ENCODE measurements at places on chromosomes 1 and 21.

DNA sequence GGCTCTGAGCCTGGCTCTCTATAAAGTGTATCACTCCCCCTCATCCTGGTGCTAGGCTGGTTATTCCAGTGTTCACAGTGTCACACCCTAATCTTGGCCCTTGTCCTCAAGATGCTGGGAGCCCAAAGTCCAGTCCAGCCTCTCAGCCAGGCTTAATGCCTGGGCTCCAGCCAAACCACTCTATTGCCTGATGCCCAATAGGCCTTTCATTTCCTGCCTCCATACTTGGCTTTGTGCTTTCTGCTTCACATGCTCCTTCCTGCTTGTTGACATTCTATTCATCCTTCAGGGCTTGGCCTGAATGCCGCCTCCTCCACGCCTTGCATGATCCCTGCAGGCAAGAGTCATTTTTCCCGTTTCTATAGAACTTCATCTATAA lies 1.7 kb downstream of the KLHDC8A start:
- H3K27ac ChIP-seq: no peak overlapping the region
- DNase-seq: peak; percentile 73

- no peak overlapping the region for H3K27ac ChIP-seq
- peaks cover 5% of the 10 kb centered on the region for H3K27me3 ChIP-seq
- DNase-seq: no peak
- no peaks in the 10 kb centered on the region for H3K36me3 ChIP-seq
These were observed 806 bp upstream of the AADACL4 start for GRCh38 chr1:12643079-12643478.

- DNase-seq: no peak
- H3K27ac ChIP-seq: no peak overlapping the region
- H3K36me3 ChIP-seq: no peaks in the 10 kb centered on the region
- H3K4me1 ChIP-seq: no peaks in the 10 kb centered on the region
- H3K27me3 ChIP-seq: no peaks in the 10 kb centered on the region
These were observed 41.2 kb downstream of the SPAG17 start for GRCh38 chr1:118143831-118144230.

DNA sequence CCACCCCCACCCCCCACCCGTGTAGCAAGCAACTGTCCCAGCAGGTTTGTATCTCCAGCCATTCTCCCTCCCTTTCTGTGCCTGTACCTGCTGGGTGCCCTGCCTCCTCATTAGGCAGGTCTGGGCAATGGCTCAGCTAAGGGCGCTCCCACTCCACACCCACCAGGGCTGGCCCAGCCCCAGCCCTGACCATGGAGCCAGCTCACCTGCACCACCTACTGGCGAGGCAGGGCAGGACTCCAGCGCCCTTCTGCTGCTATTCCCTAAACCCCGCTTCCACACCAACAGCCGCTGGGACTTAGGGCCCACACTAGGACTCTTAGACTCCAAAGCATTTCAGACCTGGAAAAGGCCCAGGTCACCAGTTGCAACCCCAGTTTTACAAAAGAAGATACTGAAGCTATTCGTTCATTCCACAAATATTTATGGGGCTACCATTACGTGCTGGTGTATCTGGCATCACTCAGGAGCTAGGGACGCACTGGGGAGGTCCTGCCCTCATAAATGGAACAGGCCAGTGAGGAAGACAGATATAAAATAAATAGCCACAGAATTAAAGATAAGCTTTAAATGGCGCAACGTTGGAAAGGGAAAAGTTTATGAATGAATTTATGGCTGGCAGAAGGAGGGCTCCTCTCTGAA lies 24.0 kb downstream of the PGLYRP3 start:
- no peak overlapping the region for H3K4me3 ChIP-seq
- peak; percentile 2 for DNase-seq
- no peaks in the 10 kb centered on the region for H3K36me3 ChIP-seq
- H3K4me1 ChIP-seq: peaks cover 9% of the 10 kb centered on the region

GRCh38 chr1:49166031-49166430 lies 389.3 kb upstream of the BEND5 start:
- H3K4me3 ChIP-seq: no peak overlapping the region
- H3K4me1 ChIP-seq: no peaks in the 10 kb centered on the region

DNA sequence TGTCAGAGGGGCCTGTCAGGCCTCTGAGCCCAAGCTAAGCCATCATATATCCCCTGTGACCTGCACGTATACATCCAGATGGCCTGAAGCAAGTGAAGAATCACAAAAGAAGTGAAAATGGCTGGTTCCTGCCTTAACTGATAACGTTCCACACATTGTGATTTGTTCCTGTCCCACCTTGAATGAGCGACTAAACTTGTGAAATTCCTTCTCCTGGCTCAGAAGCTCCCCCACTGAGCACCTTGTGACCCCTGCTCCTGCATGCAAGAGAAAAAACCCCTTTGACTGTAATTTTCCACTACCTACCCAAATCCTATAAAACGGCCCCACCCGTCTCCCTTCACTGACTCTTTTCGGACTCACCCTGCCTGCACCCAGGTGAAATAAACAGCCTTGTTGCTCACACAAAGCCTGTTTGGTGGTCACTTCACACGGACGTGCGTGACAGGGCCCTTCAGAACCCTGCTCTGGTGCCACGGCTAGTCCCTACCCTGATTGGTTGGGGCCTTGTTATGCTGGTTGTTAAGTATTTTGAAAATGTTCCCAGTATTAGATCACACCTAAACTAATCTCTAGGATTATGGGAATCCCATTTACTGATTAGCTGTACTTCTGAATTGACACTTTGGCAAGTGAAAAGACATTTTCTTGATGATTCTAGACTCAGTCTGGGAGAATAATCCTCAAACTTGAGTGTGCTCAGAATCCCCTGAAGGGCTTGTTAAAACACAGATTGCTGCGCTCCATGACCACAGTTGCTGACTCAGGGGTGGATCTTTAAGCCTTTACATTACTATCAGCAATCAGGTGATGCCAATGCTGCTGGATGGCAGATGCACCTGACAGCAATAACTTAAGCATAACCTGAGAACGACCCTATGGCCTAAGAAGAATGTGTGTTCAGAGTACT lies 28.8 kb upstream of the SPATA6 start:
- no peak for DNase-seq
- no peak overlapping the region for H3K4me3 ChIP-seq
- no peak overlapping the region for H3K27ac ChIP-seq
- no peaks in the 10 kb centered on the region for H3K4me1 ChIP-seq

GRCh38 chr1:203420263-203420662 lies 55.3 kb upstream of the PRELP start:
- no peaks in the 10 kb centered on the region for H3K36me3 ChIP-seq
- peaks cover 2% of the 10 kb centered on the region for H3K4me1 ChIP-seq
- H3K27ac ChIP-seq: no peak overlapping the region
- no peak overlapping the region for H3K4me3 ChIP-seq

GRCh38 chr21:40169971-40170370 lies 302.7 kb downstream of the PCP4 start:
- no peak for DNase-seq
- no peaks in the 10 kb centered on the region for H3K36me3 ChIP-seq
- H3K4me3 ChIP-seq: no peak overlapping the region
- no peak overlapping the region for H3K27ac ChIP-seq

GRCh38 chr1:198153103-198153502 lies 3.7 kb upstream of the NEK7 start:
- H3K27me3 ChIP-seq: no peaks in the 10 kb centered on the region
- DNase-seq: peak; percentile 72
- H3K27ac ChIP-seq: no peak overlapping the region
- H3K4me1 ChIP-seq: no peaks in the 10 kb centered on the region

DNA sequence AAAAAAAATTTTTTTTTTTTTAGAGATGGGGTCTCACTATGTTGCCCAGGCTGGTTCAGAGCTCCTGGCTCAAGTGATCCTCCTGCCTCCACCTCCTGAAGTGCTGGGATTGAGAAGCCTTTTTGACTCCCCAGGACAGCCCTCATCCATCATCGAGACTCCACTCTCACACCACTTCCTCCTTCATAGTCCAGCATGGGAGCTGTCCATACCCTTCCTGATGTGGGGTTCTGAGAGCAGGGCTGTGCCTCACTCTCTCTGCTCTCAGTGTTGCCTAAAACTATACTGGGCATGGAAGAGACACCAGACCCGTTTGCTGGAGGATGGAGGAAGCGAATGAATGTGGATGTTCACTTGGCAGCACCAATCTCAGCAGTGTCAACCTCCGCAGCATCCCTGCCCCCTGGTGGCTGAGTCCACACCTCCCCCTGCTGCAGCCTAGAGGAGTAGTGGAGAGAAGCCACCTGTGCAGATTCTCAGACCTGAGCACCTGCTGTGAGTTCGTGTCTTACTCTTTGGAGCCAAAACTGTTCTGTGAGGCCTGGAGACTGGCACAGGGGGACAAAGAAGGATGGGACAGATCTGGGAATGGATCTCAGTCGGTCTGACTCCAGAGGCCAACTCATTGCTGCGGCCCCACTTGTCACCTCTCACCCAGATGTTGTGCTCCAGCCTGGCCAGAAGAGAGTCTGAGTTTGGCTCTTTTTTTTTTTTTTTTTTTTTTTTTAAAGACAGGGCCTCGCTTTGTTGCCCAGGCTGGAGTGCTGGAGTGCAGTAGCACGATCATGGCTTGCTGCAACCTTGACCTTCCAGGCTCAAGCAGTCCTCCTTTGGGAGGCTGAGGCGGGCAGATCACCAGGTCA lies 17.7 kb downstream of the TINAGL1 start:
- H3K36me3 ChIP-seq: no peaks in the 10 kb centered on the region
- peaks cover 13% of the 10 kb centered on the region for H3K27me3 ChIP-seq
- DNase-seq: peak; percentile 78
- no peak overlapping the region for H3K27ac ChIP-seq
- no peak overlapping the region for H3K4me3 ChIP-seq
- H3K4me1 ChIP-seq: no peaks in the 10 kb centered on the region

DNA sequence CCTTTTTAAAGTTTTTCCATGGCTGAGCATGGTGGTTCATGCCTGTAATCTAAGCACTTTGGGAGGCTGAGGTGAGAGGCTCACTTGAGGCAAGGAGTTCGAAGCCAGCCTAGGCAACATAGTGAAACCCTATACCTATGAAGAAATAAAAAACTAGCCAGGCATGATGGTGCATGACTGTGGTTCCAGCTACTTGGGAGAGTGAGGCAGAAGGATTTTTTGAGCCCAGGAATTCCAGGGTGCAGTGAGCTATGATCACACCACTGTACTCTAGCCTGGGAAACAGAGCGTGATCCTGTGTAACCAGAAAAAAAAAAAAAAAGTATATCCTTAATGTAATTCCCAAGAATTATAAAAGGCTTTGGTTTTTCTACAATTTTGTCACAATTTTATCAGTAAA lies 17.4 kb downstream of the DEPDC1 start:
- H3K4me1 ChIP-seq: no peaks in the 10 kb centered on the region
- H3K27me3 ChIP-seq: no peaks in the 10 kb centered on the region
- no peak overlapping the region for H3K27ac ChIP-seq
- no peak overlapping the region for H3K4me3 ChIP-seq
- DNase-seq: no peak

- H3K27me3 ChIP-seq: no peaks in the 10 kb centered on the region
- no peaks in the 10 kb centered on the region for H3K36me3 ChIP-seq
- peaks cover 18% of the 10 kb centered on the region for H3K4me1 ChIP-seq
- no peak overlapping the region for H3K27ac ChIP-seq
These were observed 1.5 kb downstream of the SHISA4 start for GRCh38 chr1:201890223-201890622.

GRCh38 chr1:153049211-153049610 lies 8.1 kb downstream of the SPRR2A start:
- H3K4me1 ChIP-seq: no peaks in the 10 kb centered on the region
- H3K27me3 ChIP-seq: no peaks in the 10 kb centered on the region
- no peak for DNase-seq
- no peak overlapping the region for H3K4me3 ChIP-seq
- H3K27ac ChIP-seq: no peak overlapping the region
- H3K36me3 ChIP-seq: no peaks in the 10 kb centered on the region

DNA sequence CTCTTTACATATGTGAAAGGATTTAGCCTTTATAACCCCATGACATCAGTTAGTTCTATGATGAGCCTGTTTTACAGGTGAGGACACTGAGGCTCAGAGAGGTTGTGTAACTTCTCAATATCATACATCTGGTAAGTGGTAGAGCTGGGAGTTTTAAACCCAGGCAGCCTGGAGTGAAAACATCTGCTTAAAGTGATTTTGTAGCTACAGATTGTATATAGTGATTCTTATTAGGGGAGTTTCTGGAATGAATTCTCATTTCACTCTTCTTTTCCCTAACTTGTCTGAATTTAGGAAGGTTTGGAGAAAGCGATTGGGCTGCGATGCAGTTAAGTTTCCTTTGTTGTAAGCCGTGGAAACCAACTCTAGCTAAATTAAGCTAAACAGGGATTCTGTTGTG lies 175.6 kb downstream of the CAMTA1 start:
- H3K27ac ChIP-seq: peak overlapping the region; percentile 57
- no peaks in the 10 kb centered on the region for H3K36me3 ChIP-seq
- H3K4me3 ChIP-seq: no peak overlapping the region
- no peaks in the 10 kb centered on the region for H3K27me3 ChIP-seq
- DNase-seq: no peak

DNA sequence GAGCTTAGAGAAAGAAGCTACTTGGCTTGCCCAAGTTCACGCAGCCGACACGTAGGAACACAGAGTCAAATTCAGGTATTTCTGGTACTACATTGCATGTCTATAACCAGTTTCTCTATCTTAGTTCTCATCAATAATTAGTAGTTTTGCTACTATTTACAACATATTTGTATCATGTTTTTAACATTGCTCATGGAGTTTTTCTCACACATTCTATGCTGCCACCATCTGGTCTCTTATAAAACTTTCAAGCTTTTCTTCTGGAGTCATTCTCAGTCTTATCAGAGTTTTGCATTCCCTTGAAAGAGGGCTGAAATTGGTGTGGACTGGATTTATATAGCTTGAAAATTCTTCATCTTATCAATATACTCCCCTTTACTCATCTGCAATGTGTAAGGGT lies 118.8 kb upstream of the PALMD start:
- H3K36me3 ChIP-seq: no peaks in the 10 kb centered on the region
- no peaks in the 10 kb centered on the region for H3K4me1 ChIP-seq
- no peaks in the 10 kb centered on the region for H3K27me3 ChIP-seq
- no peak overlapping the region for H3K4me3 ChIP-seq
- H3K27ac ChIP-seq: no peak overlapping the region
- peak; percentile 56 for DNase-seq

GRCh38 chr21:46465651-46466050 lies 7.0 kb downstream of the DIP2A start:
- H3K4me1 ChIP-seq: peaks cover 6% of the 10 kb centered on the region
- no peak overlapping the region for H3K27ac ChIP-seq
- DNase-seq: no peak

GRCh38 chr1:205842229-205842628 lies 7.7 kb downstream of the PM20D1 start:
- H3K4me3 ChIP-seq: no peak overlapping the region
- no peaks in the 10 kb centered on the region for H3K36me3 ChIP-seq
- H3K27me3 ChIP-seq: no peaks in the 10 kb centered on the region
- peak overlapping the region; percentile 38 for H3K27ac ChIP-seq
- no peak for DNase-seq

- H3K4me3 ChIP-seq: no peak overlapping the region
- H3K4me1 ChIP-seq: no peaks in the 10 kb centered on the region
- H3K27ac ChIP-seq: peak overlapping the region; percentile 66
- DNase-seq: peak; percentile 37
- no peaks in the 10 kb centered on the region for H3K27me3 ChIP-seq
These were observed 12.0 kb downstream of the PRDX6 start for GRCh38 chr1:173489149-173489600.

Measured in cardiac muscle cell (in vitro differentiated cells and primary cell).